ENCODE measurements at places on chromosomes 13 and 19.

DNA sequence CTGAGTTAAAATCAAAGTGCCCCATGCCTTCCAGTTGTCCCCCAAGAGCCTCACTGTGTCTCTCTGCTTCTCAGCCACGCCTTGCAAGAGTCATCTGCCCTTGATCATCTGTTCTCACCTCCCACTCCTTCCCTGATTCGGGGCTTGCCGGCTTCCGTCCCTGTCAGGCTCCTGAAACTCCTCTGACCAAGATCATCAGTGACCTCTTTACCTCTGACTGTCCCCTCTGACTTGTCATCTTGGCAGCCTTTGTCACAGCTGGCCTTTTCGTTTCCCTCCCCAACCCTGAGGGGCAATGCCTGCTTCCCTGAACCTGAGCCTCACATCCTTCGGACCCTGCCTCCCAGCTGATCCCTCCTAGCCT is 66.3 kb downstream of the MAP4K1 start:
- DNase-seq = no peak

GRCh38 chr13:41895478-41895877 is 65.4 kb downstream of the VWA8 start:
- no peak for DNase-seq

DNA sequence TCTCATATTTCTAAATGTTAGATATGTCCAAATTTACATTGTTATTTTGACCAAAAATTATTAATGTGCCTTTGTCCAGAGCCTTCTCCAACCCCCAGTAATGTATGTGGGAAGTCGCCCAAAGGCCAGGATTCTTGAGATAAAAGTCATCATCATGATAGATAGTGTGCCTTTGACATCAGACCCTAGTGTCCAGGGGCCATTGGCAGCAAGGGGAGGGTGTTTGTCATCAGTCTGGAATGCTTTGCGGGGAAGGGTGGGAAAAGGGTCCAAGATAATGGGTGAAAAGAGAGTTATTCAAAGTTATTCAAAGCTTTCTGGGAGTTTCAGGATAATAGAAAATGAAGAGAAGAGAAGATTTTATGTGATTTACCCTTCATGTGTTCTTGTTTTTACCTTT is 909.5 kb upstream of the GPC6 start:
- DNase-seq = no peak

DNA sequence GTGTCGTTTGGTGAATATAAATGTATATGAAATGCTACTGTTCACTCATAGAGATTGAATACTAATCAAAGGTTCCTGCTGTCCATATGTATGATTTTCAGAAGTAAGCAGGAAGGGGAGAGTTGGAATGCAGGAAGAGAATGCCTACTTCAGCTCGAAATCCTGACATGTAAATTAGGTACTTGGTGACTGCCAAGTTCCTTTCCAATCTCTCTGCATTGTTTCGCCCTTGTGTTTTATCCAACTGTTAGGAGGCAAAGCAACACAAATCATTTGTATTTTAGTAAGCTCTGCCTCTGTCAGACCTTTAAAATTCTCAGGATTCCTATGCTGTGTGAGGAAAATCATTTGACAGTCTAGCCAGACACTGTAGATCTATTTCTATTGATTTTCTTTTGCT is 9.0 kb downstream of the STARD13 start:
- no peak for DNase-seq

Measured in adipocyte (in vitro differentiated cells).